GM13977 (cell line): ENCODE measurements at places on chromosomes 3 and 15.

DNA sequence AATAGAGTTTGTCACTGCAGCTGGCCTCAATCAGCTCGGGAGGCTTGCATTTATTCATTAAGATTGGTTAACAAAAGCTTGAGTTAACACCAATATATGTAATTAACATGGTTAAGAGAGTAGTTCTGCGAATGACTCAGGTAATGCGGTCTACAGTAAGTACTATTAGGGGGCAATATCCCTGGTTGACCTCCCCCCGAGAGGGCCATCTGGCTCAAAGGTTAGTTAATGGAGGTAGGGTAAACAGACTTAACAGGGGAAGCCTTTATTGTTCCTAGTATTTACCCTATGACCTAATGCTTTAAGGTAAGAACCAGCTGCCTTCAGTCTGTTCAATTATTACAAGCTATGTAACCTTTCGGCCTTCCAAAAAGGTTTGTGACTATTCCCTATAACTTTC is 403.3 kb upstream of the SGO1 start:
- no peak for DNase-seq

GRCh38 chr3:11774296-11774877 is 72.3 kb downstream of the TAMM41 start:
- no peak for DNase-seq

DNA sequence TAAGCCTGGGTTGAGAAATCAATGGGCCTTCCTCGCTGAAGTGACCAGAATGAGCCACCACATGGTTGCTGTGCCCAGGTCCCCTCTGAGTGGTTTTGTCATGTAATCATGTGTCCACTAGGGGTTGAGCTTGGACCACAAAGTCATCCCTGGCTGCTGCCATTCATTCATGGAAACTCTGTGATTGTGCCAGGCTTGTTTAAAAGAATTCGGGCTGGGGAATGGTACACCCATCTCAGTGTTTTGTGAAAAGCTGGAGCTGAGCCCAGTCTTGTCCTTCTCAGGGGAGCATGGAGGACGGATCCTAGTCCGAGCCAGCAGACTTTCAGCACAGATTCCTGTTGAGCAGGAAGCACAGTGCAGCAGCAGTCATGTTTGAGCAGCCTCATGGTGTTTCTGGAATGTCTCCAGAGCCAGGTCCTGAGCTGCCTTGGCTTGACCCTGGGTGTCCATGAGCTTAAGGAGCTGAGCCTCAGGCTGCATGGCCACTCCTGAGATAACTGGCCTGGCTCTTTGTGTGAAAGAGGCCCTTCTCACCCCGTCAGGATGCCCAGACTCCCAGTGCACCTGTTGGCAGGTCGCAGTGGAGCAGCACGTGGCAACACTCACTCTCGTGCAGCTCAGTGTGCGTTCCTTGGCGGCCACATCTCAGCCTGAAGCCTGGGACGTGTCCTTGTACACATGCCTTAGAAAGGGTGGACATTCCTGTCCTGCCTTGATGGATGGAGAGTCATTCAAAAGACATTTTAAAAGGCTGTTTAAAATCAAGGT is 260.3 kb upstream of the TPM1 start:
- peak; percentile 47 for DNase-seq

- DNase-seq = no peak
Measured at GRCh38 chr15:52247461-52247860, 48.1 kb downstream of the MYO5C start.

GRCh38 chr3:134103470-134103869 is 73.7 kb upstream of the SLCO2A1 start:
- DNase-seq = no peak

GRCh38 chr3:111723293-111724215 is 128.4 kb upstream of the ZBED2 start:
- no peak for DNase-seq

- no peak for DNase-seq
Measured at GRCh38 chr15:69074001-69074842, 59.7 kb downstream of the NOX5 start.

DNA sequence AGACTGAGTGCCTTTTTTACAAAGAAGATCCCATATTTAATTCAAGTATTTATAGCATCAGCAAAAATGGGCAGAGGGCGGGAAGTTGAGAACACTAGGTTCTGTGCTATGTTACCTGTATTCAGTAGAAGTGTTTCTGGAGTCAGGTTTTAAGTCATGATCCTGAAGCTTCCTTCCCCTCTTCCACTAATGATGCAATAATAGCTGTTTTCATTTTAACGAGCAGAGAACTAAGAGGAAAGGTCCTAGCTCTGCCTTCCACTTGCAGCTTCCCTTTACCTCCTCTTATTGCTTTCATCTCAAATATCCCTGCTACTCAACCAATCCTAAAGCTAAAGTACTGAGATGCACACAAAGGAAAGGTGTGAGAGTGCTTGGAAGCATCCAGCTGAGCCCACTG is 16.9 kb upstream of the TMOD3 start:
- no peak for DNase-seq

- peak; percentile 36 for DNase-seq
Measured at GRCh38 chr15:83248151-83249029, 36.1 kb downstream of the BNC1 start.

DNA sequence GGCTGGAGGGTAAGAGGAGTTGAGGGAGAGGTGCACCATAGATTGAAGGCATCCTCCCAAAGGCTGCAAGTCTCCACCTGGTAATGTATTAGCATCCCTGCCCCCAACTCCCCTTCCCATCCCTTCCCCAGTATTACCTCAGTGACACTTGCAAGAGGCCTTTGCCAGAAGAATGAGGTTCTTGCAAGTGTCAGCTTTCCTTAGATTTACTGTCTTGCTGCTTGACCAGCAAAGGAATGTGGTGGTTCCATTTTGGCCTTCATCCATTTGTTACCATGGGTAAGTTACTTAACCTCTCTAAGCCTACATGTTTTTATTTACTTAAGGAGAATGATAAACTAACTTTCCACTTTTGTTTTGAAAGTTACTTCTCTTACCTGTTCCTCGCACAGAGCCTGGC is 108.9 kb downstream of the LRTM1 start:
- DNase-seq = no peak

GRCh38 chr3:27661797-27662196 is 60.3 kb downstream of the EOMES start:
- DNase-seq = no peak
